Upper lobe of right lung (tissue), 1 donor: ENCODE measurements at places on chromosomes 13 and 19. TPM values are rescaled to one million over a fixed set of nuclear protein-coding genes. Genes with fewer than 3 reads are reported as not detected.

The MCEMP1 gene
- 97.9 TPM for total RNA-seq

The FFAR3 gene
- not detected for total RNA-seq

GRCh38 chr19:14096272-14096992 lies 5.9 kb upstream of the SAMD1 start:
- peaks cover 53% of the 10 kb centered on the region for H3K36me3 ChIP-seq
- H3K27ac ChIP-seq: no peak overlapping the region
- H3K4me1 ChIP-seq: no peaks in the 10 kb centered on the region
- DNase-seq: no peak

DNA sequence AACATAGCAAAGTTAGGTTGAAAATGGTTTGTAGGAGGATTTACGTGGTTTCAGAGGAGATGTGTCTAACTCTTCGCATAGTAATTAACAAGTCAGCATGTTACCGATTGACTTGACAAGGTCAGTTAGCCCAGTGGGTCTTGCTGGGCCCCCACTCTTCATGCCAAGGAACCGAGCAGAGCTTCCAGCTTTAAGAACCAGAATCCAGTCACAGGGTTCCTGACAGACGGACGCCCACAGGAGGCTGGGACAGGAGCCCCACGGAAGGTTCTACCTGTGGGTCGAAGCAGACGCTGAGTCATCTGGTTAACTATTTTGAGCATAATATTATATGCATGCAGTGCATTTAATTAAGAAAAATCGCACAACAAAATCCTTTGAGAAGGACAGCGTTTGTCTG lies 3.5 kb downstream of the TMEM255B start:
- DNase-seq: peak; percentile 28
- H3K27me3 ChIP-seq: no peaks in the 10 kb centered on the region
- H3K27ac ChIP-seq: no peak overlapping the region

DNA sequence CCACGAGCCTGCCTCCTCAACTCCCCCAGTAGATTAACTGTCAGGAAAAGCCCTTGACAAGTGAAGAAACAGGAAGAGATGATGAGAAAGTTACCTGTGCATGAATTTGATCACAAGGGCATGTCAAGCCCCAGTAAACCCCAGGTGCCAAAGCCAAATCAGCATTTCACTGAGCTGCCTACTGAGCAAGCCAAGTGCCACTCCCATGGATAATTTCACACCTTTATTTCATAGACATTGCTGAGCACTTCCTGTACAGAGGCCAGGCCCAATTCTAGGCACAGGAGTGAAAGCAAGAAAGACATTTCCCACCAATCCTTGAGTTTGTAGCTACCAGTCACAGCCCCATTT lies 2.4 kb downstream of the GADD45GIP1 start:
- peaks cover 55% of the 10 kb centered on the region for H3K36me3 ChIP-seq
- H3K4me1 ChIP-seq: peaks cover 23% of the 10 kb centered on the region
- H3K27me3 ChIP-seq: no peaks in the 10 kb centered on the region

DNA sequence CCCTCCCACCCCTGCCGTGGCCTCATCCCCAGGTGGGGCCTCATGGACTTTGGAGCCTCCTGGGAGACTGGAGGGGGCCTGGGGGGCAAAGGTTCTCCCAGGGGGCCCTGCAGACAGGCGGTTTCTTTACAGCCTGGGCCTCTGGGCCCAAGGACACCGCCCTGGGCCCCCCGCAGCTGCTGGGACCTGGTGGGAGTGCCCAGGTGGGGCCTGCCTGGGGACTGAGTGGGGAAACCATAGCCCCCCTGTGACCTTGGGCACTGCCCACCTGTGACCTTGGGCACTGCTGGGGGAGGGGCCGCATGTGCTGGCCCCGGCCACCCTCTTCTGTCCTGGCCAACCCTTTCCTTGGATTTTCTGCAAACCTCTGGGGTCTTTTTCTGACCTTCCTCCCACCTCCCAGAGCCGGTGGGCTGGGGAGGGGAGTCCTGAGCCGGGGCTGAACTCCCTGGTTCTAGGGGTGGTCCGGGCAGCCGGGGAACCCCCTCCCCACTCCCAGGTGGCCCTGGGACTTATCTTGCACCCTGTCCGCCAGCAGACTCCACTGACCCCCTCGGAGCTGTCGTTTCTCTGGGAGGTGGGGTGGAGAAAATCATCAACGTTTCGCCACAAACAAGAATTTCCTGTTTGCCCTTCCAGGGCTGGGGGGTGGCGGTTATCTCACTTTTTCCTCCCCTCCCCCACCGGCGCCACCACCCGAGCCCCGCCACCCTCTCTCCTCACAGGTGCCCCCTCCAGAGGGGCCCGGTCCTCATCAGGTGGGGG lies 27.0 kb downstream of the ARID3A start:
- no peak overlapping the region for H3K27ac ChIP-seq
- peaks cover 11% of the 10 kb centered on the region for H3K4me1 ChIP-seq
- DNase-seq: no peak
- H3K36me3 ChIP-seq: no peaks in the 10 kb centered on the region
